CD4-positive, alpha-beta T cell treated with Interferon alpha-2 for 1 hour (primary cell): ENCODE measurements at places on chromosomes 16 and 17.

DNA sequence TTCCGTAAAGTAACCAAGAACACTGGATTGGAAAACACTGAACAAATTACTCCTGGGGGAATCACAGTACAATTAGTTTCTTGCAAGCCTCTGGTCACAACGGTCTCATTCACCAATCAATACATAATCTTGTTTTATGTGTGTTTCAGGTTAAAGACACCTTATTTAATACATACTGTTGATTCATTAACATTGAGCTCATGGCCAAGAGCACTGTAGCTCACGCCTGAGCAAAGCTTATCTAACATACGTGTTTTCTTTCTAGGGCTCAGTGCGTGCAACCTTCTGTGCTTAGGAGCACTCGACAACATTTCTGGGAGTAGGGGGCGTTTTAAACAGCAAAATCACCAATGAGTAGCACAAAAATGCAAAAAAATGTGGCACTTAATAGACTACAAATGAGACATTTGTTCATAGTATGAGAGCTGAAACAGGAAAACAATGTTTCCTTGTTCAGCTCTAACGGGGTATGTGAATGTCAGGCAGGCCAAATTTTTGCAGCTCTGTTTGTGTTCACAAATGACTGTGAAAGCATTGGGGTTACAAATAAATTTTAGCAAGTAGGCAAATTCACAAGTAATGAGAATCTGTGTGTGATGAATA, 206.2 kb downstream of the CNTNAP4 start:
- no peak for DNase-seq

DNA sequence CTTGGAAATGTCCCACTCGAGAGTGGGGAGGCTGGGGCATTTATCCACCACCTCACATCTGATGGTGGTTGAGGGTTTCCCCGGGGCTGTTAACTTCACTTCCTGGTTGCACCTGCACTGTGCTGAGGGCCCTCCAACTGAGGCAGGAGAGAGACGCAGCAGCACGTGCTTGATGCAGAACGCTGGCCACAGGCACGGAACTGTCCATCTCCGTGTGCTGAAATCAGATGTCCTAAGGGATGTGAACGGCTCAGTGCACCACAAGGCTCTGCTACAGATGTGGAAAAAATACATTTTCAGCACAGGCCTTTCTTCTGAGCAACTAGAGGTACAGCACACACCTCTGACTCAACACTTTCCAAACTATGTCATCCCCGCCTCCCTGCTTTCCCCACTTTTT, 114.8 kb upstream of the C16orf82 start:
- no peak for DNase-seq

DNA sequence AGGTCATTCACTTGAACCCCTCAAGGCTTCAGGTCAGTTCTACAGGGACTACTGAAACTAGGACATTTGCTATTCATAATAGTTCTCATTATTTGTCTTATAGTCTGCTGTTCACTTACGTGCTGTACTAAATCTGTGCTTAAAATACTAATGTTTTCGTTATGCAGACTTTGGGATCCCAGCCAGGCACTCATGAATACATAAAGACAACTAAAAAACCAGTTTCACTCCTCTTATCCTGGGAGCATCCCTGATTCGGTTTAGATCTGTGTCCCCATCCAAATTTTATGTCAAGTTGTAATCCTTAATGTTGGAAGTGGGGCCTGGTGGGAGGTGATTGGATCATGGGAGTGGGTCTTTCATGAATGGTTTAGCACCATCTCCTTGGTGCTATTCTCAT, 1291.8 kb downstream of the CDH11 start:
- DNase-seq = no peak

- DNase-seq = no peak
Observed at GRCh38 chr16:55030944-55031343, 100.3 kb downstream of the IRX5 start.

DNA sequence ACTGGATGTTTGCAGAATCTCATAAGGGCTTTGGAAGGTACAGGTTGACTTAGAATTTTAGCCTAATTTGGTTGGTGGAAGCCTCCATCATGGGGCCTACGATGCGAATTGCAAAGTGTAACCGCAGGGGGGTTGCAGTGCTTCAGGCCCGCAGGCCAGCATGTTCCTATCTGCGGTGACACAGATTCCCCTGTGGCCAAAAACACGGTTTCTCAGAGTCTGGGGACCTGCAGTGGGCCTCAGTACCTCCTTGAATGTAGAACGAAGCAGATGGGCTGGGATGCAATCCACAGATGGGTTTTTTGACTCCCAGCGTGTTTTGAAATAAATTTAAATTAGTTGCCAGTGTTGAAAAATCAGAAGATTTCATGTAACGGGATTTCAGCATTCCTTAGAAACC, 34.7 kb downstream of the KIAA0513 start:
- DNase-seq = no peak

- no peak for DNase-seq
Observed at GRCh38 chr16:85709766-85710585, 21.2 kb upstream of the GINS2 start.

- peak; percentile 36 for DNase-seq
Observed at GRCh38 chr17:10737168-10737622, 7.4 kb upstream of the TMEM220 start.

DNA sequence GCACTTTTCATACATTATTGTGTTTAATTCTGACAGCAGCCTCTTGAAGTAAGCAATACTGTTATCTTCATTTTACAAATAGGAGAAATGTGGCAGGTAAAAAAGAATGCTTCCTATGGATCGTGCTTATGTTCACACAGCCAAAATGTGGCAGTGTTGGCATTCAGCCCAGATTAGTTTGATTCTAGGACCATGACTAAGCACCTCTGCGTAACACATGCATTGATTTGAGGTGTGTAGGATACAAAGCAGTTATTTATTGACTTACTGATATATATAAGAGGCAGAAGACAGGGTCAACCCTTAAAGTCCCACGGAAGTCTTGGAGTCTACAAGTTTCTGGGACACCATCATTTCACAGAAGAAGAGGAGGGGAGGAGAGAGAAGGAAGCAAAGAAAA, 1144.4 kb upstream of the GOT2 start:
- DNase-seq = no peak

DNA sequence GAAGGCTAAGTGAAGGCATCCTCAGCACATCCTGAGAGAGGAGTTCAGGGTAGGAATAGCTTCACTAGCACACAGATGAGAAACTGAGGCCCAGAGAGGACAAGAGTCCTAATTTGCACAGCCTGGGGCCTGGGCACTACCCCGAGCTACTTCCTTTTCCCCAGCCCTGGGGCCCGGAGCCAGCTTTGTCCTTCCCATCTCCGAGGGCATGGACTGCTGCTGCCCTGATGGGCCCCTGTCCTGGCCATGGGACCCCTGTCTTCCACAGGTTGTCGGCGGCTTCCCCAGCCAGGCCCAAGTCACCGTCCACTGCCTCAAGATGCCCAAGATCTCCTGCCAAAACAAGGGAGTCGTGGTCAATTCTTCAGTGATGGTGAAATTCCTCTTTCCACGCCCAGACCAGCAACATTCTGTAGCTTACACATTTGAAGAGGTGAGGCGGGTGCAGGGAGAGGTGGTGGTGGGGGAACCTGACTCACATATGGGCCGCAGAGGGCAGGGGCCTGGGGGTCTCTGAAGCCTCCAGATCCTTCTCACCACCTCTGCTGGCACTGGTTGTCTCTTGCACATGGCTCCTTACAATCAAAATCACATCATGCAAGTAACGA, 11.4 kb upstream of the NLRC5 start:
- DNase-seq = no peak

- DNase-seq = no peak
Observed at GRCh38 chr17:13127921-13128602, 110.2 kb upstream of the ELAC2 start.

DNA sequence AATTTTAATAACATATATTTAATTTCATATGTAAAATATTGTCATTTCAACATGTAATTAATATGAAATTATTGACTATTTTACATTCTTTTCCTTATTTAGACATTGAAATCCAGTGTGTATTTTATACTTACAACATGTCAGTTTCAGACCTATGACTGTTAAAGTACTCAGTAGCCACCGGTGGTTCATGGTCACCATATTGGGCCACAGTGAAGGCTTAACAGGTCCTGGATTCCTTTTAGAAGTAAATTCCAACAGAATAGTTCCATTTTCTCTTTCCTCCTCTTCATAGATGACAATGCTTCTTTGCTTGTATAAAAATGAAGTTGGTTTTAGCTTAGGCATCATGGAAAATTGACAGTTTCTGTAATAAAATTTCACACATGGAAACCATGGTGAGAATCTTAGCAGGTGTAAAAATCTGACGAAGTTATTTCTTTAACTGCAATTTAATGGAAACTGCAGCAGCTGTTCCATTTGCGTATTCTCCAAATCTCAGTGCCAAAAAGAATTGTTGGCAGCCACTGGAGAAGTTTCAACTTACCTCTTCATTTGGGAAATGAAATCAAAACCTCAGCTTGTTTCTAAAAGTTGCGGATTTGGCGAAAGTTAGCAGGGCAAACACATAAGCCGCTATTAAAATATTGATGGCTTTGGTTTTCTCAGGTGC, 231.1 kb downstream of the CDH13 start:
- DNase-seq = no peak

- peak; percentile 90 for DNase-seq
Observed at GRCh38 chr17:17391668-17392370, 85.0 kb upstream of the MED9 start.

GRCh38 chr16:50059669-50060068, 6.1 kb upstream of the HEATR3 start:
- DNase-seq = no peak
